ENCODE measurements at places on chromosomes 11 and 22.
A peak's percentile ranks its signal among the peaks of the same experiment; 100 is the strongest.

GRCh38 chr11:115784796-115785521 lies 280.7 kb upstream of the CADM1 start:
- DNase-seq = no peak

- DNase-seq = no peak
Measured at GRCh38 chr11:130088919-130089673, 19.4 kb downstream of the APLP2 start.

GRCh38 chr11:65355013-65355775 lies 643 bp downstream of the TIGD3 start:
- peak; percentile 56 for DNase-seq

DNA sequence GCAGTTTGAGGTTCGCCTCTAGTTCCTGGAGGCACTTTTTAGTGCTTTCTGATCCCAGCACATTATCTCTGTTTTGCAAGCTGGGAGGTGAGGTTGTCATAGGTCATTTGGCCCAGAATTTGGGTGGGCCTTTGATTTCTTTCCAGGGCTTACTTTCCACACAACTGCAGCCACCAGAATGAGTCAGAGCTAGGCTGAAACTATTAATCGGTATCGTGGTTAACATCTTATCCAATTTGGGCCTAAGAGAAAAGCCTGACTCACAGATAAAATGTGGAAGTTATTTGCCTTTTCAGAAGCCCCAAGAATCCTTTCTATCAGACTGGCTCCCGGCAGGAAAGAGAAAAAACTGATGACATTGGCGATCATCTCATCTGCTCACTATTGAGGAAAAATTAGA lies 166.4 kb downstream of the KIRREL3 start:
- no peak for DNase-seq

- no peak for DNase-seq
Measured at GRCh38 chr22:22462813-22463567, 45.6 kb downstream of the ZNF280B start.

DNA sequence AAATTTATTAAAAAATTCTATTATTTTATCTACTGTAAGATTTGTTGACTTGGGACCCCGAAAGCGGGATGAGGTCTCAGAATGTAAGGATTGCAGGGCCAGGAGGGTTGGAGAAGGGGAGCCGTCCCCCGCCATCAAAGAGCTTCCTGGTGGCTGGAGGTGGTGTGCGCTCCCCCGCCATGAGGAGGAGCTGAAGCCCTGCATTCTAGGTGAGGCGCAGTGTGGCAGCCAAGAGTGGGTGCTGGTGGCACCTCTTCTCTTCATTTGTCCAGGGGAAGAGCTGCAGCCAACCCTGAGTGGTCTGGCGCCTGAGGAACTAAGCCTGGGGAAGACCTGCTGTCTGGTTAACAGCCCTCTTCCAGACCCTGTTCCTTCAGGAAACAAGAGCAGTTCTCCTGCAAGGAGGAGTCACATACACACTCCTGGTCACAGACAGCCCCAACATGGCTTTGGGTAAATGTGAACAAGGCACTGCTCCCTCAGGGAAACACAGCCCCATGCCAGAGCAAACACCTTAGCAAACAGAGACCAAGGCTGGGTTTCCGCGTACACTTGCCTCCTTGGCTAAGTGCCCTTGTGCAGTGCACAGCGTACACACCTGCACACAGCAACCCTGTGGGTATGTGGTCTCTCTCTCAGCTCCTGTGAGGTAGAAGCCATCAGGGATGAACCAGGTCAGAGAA lies 17.3 kb downstream of the RTN4RL2 start:
- DNase-seq = no peak

GRCh38 chr22:19307872-19308271 lies 16.4 kb upstream of the CLTCL1 start:
- no peak for DNase-seq

- DNase-seq = no peak
Measured at GRCh38 chr11:13352711-13353110, 75.1 kb downstream of the BMAL1 start.

GRCh38 chr11:87347441-87347840 lies 309.7 kb downstream of the TMEM135 start:
- DNase-seq = no peak

DNA sequence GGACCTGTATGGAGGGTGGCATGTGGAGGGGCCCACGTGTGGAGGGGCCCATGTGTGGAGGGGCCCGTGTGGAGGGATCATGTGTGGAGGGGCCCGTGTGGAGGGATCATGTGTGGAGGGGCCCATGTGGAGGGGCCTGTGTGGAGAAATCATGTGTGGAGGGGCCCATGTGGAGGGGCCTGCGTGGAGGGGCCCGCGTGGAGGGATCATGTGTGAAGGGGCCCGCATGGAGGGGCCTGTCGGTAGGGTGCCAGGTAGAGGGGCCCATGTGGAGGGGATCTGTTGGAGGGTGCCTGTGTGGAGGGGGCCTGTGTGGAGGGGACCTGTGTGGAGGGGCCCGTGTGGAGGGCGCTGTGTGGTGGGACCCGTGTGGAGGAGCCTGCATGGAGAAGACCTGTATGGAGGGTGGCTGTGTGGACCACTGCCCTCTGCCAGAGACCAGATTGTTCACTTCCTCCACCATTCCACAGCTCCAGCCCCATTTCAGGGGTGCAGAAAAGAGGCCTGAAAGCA lies 47.0 kb downstream of the IGLL5 start:
- no peak for DNase-seq

- DNase-seq = no peak
Measured at GRCh38 chr11:107951155-107951554, 22.9 kb downstream of the RAB39A start.

DNA sequence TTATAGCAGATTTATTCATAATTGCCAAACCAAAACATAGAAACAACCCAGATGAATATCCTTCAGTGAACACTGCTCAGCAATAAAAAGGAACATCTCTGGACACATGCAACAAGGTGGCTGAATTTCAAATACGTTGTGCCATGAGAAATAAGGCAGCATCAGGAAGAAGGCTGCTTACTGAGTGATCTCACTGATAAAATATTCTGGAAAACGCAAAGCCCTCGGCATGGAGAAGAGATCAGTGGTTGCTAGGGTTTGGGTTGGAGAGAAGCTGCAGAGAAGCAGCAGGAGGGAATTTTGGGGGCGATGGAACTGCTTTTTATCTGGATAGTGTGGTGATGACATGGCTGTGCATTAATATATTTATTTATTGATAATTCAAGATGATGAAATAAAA lies 11.0 kb upstream of the SHANK2 start:
- DNase-seq = no peak

- no peak for DNase-seq
Measured at GRCh38 chr11:82034527-82034926, 699.1 kb downstream of the FAM181B start.

DNA sequence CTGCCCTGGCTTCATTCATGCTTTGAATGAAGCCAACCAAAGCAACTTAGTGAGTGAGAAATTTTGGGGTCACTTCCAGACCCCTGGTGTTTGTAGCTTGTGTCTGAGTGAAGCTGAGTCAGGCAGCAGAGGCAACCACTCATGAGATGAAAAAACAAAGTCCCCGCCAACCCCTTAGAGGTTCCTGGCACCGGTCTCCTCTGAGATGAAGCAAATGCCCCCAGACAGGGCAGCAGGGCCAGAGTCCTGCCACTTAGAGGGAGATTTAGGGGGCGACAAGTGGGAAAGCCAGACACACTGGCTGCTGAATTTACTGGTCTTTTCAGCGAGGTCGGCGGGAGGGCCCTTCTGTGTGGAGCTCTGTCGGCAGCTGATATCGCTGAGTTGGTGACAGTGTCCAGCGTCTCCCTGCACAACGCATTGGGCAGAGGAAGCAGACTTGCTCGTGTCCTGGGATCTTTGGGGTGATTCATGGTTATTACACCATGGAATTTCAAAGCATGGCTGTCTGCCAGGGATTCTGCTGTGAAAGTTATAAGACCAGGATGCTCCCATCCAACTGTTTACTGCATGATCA lies 482.6 kb downstream of the MIAT start:
- DNase-seq = no peak

DNA sequence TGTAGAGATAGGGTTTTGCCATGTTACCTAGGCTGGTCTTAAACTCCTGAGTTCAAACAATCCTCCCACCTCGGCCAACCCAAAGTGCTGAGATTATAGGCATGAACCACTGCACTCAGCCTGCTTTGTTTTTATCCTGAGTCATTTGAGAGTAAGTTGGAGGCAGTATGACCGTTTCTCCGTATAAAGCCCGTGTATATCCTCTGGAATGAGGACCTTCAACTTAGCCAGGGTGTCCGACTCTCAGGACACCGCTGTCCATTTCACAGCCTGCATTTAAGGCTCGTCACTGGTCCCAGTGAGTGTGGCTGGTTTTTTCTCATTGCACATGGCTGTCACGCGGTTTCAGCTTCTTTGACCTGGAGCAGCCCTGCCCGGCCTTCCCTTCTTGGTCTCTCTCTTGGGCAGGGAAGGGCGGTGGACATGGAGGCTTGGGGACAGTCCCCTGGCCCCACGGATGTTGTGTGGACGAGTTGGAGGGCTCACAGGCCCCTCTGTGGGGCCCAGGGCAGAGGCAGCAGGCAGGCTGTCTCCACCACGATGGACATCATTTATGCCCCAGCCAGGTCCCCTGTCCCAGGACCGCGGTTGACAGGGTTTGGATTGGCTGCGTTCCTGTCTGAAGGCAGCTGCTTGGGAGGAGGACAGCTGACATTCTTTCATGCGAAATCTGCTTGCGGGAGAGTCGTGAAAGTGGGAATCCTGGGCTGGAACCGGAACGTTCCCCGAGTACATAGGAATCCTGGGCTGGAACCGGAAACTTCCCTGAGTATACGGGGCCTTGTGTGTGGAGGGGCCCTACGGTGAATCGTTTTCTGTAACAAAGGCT lies 93.3 kb downstream of the KCNQ1 start:
- no peak for DNase-seq

- no peak for DNase-seq
Measured at GRCh38 chr22:37054056-37054395, 2.5 kb downstream of the KCTD17 start.

DNA sequence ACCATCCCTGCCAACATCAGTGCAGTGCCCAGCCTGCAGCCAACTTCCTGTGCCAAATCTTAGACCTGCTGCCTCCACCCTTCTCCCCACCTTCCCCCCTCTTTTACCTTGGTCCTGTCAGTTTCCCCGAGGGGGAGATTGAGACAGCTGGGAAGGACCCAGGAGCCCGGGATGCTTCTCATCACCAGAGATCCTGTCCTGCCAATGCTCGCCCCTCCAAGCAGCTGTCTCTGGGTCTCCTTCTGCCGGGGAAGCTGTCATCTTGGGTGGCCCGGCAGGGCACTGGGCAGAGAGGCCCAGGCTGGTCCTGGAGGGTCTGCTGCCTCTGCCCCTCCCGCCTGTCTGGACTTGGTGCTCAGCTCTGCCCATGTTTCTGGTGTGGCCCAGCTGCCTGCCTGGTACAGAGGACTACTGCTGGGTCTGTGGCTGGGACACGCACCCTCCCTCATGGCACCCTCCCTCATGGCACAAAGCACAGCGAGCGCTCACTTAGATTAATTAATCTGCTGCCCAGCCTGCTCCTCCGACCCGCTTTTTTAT lies 60.4 kb upstream of the THY1 start:
- no peak for DNase-seq

- DNase-seq = no peak
Measured at GRCh38 chr22:49789289-49790141, 38.2 kb downstream of the BRD1 start.

GRCh38 chr11:65579291-65579690 lies 3.4 kb downstream of the EHBP1L1 start:
- no peak for DNase-seq

DNA sequence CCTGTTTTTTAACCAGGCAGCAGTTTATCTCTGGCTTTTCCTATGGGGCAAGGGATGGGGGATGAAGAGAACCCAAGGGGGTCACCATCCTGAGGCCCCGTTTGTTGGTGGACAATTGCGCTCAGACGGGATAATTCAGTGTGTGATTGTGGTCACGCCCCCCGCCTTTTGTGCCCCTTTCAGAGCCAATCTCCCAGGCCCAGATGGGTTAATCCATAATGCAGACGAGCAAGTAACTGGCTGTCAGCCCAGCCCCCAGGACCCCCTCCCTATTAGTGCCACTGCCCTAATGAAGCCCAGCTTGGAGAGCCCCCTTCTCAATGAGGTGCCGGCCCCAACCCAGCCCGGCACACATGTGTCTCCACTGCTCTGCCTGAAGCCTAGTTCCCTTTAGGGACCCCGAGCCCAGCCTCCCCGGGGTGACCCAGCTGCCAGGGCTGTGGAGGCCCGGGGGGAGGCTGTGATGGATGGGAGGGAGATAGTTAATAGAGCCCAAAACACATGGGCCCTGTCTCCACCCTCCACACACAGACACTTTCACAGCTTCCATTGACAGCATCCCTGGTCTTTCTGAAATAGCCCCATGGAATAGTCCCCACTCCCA lies 19.1 kb upstream of the ROBO3 start:
- DNase-seq = no peak

GRCh38 chr11:134836561-134836960 lies 424.5 kb upstream of the B3GAT1 start:
- no peak for DNase-seq

GRCh38 chr11:33622186-33622585 lies 78.4 kb downstream of the C11orf91 start:
- DNase-seq = no peak

- DNase-seq = no peak
Measured at GRCh38 chr22:20114506-20115475, 1.1 kb upstream of the RANBP1 start.

GRCh38 chr11:13023423-13023822 lies 14.3 kb downstream of the RASSF10 start:
- DNase-seq = no peak

DNA sequence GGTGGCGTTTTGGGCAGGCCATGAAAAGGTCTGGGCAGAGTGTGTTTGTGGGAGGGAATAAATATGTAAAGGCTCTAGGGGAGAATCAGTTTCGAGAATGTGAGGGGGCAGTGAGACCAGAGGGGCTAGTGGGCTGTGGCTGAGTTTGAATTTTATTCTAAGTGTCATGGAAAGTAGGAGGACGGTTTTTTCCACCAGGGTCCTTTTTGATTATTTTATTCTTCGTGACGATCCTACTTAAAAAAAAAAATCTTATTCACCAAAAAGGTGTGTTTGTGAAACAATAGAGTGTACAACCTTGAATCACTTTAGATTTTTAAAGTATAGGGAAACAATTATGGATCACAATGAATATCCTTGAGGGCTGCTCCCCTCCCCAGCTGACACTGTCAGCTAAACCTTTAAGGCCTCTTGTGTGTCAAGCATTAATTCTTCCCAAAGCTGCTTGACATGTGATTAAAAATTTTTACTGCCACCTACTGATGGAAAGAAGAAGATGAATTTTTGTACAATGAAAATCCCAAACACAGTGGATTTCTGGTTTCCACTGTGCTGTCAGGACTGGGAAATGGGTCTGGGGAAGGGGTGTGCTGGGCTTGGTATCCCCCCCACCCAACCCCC lies 107.5 kb upstream of the OR4B1 start:
- DNase-seq = peak; percentile 73

DNA sequence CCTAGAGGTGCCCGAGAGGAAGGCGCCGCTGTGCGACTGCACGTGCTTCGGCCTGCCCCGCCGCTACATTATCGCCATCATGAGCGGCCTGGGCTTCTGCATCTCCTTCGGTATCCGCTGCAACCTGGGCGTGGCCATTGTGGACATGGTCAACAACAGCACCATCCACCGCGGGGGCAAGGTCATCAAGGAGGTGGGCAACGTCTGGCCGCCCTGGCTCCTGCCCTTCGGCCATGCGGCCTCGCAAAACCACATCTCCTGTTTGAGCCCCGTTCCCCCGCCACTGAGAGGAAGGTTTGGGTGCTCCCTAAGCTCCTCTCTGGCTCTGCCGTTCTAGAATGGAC lies 3.4 kb downstream of the SLC17A6 start:
- no peak for DNase-seq

Data from cerebellum (tissue), 4 donors.